ENCODE measurements at places on chromosomes 5 and 9.
A peak's percentile ranks its signal among the peaks of the same experiment; 100 is the strongest.

DNA sequence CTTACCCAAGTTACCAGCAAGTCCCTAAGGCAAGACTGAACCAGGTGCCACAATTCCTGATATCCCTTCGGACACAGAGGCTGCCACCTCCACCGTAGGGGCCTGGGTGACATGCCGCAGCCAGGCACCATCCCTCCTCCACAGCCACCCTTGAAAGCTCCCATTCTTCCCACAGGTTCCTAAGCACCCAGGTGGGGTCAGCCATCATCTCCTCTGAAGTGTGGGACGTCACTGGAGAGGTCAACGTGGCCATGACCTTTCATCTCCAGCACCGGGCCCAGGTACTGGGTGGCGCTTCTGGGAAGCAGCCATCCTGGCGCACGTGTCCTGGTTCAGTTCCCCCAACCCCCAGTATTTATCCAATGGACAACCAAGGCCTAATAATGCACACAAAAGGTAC, 8.2 kb downstream of the ADGRD2 start:
- DNase-seq, result no peak

DNA sequence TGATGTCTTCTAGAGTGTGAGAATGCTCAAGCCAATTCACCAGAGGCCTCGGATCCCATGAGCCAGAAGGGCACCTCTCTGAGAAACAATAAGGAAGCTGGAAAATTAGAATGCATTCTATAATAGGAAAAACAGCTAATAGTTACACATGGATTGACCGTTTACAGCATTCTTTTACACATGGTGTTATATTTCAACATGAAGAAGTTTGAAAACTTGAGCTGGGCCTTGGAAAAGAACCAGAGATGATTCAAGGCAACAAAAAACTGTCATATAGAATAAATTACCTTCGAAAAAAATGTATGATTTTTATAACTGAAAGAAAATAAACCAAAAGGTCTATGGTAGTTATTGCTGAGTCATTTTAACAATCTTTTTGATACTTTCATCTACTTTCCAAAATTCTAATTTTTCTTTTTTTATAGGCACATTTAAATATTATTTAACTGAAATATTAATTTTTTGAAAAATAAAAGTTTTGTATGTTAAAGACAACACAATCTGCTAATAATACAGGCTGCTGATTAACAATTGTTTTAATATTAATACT, 6.2 kb downstream of the SH3TC2 start:
- DNase-seq, result no peak

- DNase-seq, result no peak
These were observed 513 bp upstream of the RNF180 start for GRCh38 chr5:64165160-64165499.

- DNase-seq, result no peak
These were observed 23.8 kb downstream of the SVEP1 start for GRCh38 chr9:110555551-110556331.

DNA sequence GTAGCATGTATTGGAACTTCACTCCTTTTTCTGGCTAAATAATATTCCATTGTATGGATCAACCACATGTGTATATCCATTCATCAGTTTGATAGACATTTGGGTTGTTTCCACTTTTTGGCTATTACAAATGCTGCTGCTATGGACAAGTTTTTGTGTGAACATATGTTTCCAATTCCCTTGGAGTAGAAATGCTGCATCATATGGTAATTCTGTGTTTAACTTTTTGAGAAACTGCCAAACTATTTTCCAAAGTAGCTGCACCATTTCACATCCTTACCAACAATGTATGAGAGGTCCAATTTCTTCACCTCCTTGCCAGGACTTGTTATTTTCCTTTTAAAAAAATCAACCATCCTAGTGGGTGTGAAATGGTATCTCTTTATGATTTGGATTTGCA, 8.4 kb downstream of the FRRS1L start:
- DNase-seq, result no peak

- no peak for DNase-seq
These were observed 117.2 kb downstream of the SLC25A46 start for GRCh38 chr5:110855961-110856360.

- DNase-seq, result no peak
These were observed 7.5 kb upstream of the ZNF367 start for GRCh38 chr9:96425500-96426169.

GRCh38 chr9:125681086-125681622, 25.9 kb downstream of the MAPKAP1 start:
- no peak for DNase-seq

DNA sequence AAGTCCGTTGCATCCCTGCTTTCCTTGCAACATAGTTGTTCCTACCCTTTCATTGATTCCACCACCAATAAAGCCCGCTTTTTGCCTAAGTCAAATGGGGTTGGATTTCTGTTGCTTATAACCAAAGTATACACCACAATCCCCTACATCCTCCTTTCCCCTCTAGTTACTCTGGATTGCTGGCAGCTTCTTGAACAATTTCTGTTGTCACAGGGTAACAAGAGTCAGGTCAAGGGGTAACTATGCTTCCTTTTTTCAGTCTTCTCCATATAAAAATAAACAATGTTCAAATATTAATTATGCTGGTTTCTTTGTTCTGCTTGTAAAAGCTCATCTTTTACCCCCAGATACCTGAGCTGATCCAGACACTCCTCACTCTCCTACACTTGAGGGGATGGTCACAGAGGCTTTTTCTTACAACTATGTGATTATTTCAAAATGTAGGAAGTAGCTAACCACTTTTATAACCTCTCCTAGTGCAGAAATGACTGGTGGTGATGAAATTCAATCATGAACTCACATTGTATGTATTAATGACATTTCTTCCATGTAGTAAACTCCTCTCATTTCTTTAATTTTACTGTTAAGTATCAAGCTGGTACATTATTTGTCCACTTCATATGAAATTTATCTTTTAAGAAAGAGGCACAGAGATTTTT, 136.5 kb downstream of the SNX18 start:
- no peak for DNase-seq

DNA sequence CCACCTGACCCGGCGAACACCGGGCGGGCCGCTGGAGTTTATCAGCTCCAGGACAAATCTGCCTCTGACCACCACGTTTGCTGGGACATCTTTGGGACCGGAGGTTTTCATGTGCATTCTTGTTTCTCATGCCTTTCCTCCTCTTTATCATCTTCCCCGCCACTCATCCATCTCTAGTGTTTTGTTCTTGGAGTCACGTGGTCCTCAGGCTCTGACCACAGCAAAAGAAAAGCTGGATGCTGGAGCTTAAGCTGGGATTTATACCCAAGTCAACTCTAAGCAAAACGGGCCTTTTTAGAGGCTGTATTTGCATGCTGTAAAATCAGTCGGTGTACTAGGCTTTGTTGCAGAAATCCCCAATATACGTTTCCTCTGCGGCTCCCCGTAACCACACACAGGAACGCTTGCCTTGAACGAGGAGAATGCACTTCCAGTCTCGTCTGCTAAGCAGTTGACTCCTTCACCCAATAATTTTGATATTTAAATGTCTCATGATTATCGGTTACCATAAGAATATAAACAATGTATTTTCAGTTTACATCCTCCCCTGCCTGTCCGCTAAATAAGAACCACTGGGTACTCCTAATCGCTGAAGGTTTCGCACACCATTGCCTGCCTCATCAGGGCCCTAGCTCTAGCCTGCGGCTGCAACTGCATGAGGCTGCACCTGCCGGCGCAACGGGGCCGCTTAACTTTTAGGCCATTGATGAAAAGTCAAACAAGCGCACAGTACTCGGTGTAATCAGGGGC, 560 bp upstream of the NDUFS6 start:
- peak; percentile 74 for DNase-seq

DNA sequence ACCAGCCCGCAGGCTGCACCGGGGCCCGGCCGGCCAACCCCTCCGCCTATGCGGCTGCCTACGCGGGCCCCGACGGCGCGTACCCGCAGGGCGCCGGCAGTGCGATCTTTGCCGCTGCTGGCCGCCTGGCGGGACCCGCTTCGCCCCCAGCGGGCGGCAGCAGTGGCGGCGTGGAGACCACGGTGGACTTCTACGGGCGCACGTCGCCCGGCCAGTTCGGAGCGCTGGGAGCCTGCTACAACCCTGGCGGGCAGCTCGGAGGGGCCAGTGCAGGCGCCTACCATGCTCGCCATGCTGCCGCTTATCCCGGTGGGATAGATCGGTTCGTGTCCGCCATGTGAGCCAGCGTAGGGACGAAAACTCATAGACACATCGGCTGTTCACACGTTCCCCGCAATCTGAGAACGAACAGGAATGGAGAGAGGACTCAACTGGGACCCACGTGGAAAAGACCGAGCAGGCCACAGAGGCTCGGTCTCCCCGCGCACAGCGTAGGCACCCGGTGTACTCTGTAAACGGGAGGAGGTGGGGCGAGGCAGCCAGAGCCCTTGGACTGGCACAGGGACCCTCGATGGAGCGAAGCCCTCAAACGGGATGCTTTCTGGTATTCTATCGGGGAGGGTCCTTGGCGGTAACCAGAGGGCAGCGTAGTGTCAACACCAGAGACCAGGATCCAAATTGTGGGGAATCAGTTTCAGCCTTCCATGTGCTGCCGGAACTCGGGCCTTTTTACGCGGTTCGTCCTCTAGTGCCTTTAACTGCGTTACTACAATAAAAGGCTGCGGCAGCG, 1.9 kb downstream of the FOXE1 start:
- no peak for DNase-seq

- no peak for DNase-seq
These were observed 49.5 kb downstream of the C7 start for GRCh38 chr5:40958811-40959210.

DNA sequence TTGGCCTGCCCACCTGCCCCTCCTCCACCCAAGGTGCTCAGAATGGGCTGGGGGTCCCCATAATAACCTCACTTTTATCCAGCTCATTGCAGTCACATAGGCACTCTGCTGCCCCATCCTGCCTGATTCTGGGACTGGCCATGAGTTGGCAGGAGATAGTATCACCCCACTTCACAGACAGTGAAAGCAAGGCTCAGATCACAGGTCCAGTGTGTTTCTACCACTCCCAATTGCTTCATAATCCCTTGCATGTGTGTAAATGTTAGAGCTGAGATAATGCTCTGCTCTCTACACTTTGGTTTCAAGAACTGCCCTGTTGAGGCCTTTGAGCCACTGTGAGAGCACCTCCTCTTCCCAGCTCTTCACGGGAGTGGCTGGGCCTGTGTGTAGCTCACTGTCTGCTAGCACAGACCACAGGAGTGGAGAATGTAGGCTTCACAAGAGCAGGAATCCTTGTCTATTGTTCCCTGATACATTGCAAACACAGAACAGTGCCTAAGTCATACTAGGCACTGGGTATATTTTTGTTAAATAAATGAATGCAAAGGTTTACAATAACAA, 8.4 kb downstream of the PCYOX1L start:
- no peak for DNase-seq

- DNase-seq, result no peak
These were observed 418.5 kb upstream of the MEF2C start for GRCh38 chr5:89301321-89302025.

DNA sequence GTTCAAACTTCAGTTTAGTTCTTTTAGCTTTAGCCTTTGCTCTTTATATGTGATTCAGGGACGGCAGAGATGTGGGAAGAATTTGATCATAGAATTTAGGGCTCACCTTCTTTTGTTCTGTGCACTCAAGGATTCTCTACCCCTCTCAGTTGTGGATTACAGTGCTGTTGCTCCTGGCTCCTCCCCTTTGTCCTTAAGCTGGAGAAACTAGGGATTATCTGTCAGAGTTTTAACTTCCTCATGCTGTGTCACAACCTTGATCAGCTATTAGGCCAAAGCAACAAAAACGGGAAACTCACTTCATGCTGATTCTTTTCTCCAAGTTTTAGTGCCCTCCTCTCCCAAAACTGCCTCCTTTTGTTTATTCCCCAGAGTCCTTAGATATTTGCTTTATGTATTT, 13.0 kb upstream of the PCDHAC2 start:
- no peak for DNase-seq

GRCh38 chr5:178535299-178536175, 54.7 kb downstream of the COL23A1 start:
- DNase-seq, result no peak

- no peak for DNase-seq
These were observed 236.9 kb downstream of the SAXO1 start for GRCh38 chr9:18795947-18796671.

GRCh38 chr9:4286086-4286485, 13.8 kb downstream of the GLIS3 start:
- DNase-seq, result no peak

DNA sequence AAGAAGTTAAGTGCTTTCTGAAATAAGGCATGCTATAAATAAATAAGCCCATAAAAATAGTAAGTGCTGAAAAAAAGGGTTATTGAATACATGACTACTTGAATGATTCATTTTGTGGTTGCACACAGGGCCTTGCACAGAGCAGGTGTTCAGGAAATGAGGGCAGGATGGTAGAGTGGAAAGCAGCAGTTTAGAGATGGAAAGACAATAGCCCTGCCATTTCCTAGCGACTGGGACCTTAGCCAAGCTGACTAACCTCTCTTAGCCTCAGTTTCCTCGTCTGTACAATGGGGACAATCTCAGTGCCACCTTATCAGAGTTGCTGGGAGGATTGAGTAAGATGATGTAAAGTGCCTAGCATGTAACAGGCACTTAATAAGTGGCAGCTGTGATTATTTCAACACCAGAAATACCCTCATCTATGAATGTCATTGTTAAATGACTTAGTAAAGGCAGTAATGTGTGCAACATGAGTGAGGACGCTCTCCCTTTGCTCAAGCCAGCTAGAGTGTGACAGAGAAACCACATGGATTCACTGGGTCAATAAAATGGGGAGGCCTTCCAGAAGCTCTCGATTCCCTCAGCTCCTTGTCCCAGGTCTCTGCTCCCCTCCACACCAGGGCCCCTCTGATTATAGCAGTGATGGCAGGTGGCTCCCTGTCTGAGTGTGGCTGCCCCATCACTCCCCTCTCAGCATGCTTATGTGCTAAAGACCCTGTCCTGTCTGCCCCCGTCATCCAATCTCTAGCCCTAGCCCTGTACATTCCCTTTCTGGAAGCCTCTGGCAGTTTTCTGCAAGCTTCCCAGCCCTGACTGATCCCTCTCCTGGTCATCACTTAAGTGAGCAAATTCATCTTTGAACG, 16.0 kb upstream of the PHF19 start:
- no peak for DNase-seq

Data from NCI-H146 (cell line).